ENCODE measurements at places on chromosomes 3 and 15.
A peak's percentile ranks its signal among the peaks of the same experiment; 100 is the strongest.

DNA sequence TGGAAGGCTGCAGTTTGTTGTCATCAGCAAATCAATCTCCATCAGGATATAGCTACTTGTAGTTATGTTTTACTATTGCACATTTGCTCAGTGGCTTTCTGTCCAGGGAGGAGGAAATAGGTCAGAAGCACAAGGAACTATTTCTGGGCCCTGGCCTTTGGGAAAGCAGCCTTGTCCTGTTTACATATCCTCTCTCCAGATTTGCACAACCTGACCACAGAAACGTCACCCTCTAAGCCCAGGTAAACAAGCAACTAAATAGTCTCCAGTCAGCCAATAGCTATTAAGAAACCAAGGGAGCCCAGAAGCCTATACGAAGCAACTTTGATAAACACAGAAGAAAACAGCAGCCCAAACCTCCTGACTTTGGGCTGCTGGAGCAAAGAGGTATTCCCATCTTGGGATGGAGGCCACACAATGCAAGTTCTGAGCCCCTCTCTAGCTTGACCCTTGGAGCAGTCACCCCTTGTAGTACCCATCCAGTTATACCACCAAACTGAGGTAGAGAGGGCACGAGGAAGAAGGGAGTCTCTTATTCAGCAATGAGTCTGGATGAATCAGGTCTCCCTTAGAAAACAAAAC lies 2.3 kb upstream of the FEM1B start:
- DNase-seq: no peak

DNA sequence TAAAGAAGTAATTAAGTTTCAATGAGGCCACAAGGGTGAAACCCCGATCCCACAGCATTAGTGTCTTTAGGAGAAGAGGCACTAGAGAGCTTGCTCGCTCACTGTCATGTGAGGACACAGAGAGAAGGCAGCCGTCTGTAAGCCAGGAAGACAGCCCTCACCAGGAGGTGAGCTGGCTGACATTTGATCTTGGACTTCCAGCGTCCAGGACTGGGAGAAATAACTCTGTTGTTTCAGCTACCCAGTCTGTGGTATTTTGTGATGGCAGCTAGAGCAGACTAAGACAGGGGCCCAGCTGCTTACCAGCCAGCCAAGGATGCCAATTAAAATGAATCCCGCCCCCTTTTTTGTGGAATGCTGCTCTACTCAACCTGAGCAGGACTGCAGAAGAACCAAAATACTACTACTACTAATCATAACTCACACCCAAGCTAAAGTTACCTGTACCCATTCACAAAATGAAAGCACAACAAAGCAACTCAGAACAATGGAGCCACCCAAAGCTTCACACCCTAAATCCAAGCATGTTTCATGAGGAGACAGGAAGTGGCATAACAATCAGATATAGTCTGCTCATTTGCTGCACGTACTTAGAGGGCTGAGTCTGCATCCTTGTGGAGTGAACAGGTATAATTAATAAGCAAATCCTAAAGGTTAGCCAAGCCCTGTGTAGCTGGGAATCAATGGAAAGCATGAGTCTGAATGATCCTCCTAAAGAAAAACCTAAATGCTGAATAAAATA lies 35.6 kb upstream of the RHCG start:
- DNase-seq: no peak

GRCh38 chr3:177820683-177821316 lies 623.5 kb upstream of the TBL1XR1 start:
- DNase-seq: no peak

- DNase-seq: peak; percentile 89
Observed at GRCh38 chr15:58484791-58485600, 53.2 kb downstream of the LIPC start.

GRCh38 chr3:52531860-52532516 lies 1.7 kb downstream of the NT5DC2 start:
- DNase-seq: no peak

- DNase-seq: no peak
Observed at GRCh38 chr3:94778814-94779494, 716.1 kb downstream of the NSUN3 start.

DNA sequence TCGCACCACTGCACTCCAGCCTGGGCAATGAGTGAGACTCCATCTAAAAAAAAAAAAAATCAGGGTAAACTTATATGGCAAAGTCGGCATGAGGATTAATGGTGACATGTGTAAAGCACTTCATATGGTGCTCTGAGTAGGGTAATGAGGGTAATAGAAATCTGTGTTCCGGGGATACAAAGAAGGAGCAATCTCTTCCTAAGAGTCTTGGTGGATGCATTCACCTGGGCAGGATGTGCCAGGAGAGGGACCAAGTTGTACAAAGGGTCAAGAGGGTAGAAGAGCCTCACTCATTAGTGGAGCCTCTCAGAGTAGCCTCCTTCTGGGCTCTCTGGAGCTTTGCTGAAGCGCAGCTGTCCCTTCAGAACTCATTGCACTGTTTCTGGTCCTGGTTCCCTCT lies 9.3 kb upstream of the CX3CR1 start:
- no peak for DNase-seq

DNA sequence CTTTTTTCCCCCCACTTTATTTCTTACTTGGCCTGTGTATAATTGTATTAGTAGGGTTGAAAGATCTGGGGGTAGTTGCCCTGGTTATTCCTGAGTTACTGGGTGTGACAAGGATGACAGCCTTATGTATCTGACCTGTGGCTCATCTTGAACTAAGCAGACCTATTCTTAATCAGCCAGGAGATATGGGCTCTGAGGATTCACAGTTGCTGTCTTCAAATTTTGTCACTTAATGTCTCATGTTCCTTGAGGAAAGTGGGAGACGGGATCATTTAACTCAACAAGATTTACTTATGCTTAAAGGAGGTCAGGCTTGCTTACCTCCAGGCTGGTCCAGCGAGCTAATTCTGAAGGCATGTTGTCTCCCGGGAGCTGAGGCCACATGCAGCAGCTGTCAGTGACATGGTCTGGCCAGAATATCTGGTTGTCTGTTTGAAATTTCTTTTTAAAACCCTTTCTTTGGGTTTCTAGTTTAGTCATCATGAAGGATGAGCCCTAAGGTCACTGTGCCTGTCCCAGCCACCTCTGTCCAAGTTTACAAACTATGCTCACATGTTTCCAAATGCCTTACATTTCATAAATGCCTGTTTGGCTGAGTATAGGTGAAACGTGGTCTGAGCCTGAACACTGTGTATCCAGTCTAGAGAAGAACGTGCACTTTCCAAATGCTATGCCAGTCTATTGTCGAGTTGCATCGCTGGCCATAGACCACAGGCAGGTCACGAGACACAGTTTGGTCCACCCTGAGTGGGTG lies 26.8 kb downstream of the LRTM1 start:
- no peak for DNase-seq

DNA sequence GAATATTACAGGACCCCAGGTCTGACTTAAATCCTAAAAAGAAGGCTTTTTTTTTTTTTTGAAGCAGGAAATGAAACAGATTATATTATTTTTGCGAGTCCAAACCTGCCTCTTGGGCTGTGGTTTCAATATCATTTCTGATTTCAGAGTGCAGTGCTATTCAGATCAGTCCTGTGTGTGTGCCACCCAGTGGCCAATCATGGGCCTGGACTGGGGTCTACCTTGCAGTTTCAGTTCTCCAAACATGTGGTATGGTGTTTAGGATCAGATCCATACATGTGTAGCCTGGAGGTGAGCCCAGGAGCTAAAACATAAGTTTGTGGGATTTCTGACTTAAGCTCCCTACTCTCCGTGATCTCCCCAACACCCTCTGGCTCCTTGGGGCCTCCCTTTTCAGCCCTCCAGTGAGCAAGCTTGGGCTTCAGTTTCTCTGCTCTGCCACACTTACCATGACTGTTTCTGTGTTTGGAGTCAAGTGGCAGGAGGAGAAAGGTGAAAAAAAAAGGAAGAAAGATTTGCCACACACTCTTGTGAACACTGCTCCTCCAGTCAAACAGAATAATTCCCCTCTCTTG lies 12.1 kb upstream of the THSD4 start:
- no peak for DNase-seq

GRCh38 chr3:52838561-52839267 lies 3.9 kb upstream of the MUSTN1 start:
- DNase-seq: peak; percentile 53

GRCh38 chr3:70308760-70309159 lies 3.7 kb downstream of the MDFIC2 start:
- DNase-seq: no peak

DNA sequence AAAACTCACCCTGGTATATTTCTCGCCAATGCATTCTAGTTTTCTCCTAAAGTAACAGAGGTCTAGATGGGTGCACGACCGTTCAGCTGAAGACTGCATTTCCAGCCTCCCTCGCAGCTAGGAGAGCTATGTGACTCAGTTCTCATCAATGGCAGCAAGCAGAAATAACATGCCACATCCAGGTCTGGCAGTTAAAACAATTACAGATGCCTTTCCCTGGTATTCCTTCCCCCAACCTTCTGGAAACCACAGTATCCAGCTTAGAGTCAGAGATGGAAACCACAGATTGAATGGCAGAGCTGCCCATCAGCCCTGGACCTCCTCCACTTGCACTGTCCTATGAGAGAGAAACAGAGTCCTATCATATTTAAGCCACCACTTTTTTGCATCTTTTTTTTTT lies 4.8 kb downstream of the HAPLN3 start:
- no peak for DNase-seq

- no peak for DNase-seq
Observed at GRCh38 chr3:114714957-114715460, 421.2 kb downstream of the TIGIT start.

- no peak for DNase-seq
Observed at GRCh38 chr3:36763850-36764703, at the start of gene DCLK3. Gene DCLK3, minus strand, starts transcription at chr3:36764553. Its CDS starts 290 bp downstream, at chr3:36764263.

DNA sequence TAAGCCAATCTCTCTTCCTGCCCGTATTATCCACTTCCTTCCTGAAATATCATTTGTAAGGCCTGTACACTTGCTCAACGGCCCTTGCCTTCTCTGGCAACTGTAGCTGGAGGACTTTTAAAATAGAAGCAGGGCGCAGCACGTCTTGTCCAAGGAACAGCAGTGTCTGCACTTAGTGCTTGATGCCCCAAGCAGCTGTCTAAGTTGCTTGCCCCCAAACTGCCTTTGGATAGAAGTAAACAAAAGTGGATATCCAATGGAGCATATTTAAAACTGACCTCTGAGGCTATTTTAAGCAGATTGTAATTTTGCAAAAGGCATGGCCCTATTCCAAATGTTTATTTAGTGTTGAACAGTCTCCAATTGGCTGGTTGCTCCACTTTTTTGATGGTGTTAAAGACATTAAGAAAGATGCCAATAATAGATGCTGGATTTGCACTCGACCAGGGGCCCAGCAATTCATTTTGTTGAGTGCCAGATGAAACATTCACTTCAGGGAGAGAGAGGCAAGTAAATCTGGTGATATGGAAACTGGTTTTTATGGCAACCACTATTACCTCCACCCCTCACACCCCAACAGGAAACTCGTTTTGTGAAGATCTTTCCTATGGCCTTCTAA lies 526.8 kb upstream of the TBL1XR1 start:
- DNase-seq: no peak

GRCh38 chr3:196941729-196942225 lies 551 bp downstream of the NCBP2 start:
- DNase-seq: peak; percentile 47

Data from T-helper 1 cell (primary cell).